LNCaP clone FGC (cell line): ENCODE measurements at places on chromosomes 12 and 14.

DNA sequence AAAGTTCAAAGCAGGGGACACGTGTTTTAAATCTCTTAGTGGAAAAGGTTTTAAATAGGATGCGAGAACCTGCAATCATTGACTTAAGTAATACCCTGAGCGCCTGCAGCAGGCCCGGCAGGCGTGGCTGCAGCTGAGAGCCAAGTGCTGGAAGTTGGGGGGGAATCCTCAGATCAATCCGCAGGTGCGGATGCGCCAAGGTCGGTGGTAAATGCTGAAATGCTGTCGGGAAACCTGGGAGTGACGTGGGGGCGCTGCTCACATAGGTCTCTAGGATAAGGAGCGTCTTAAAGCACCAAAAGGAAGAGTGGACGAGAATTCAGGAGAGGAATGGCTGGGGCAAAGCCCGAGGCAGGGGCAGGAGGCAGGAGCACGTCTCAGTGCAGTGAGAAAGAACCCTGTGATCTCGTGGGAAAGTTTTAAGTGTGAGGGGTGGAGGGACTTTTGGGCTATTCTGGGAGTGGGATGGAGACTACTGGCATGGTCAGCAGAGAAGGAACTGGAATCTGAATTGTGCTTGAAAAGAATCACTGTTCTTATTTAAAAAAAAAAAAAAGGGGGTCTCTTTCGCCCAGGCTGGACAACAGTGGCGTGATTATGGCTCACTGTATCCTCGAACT is 883 bp upstream of the CDCA4 start:
- peak; percentile 45 for DNase-seq

- no peak for DNase-seq
Measured at GRCh38 chr12:14260011-14260993, 105.2 kb upstream of the ATF7IP start.

- DNase-seq, result no peak
Measured at GRCh38 chr12:234891-235415, 21.0 kb upstream of the SLC6A12 start.

GRCh38 chr12:119412811-119413794 is 78.6 kb downstream of the CCDC60 start:
- DNase-seq, result peak; percentile 17

DNA sequence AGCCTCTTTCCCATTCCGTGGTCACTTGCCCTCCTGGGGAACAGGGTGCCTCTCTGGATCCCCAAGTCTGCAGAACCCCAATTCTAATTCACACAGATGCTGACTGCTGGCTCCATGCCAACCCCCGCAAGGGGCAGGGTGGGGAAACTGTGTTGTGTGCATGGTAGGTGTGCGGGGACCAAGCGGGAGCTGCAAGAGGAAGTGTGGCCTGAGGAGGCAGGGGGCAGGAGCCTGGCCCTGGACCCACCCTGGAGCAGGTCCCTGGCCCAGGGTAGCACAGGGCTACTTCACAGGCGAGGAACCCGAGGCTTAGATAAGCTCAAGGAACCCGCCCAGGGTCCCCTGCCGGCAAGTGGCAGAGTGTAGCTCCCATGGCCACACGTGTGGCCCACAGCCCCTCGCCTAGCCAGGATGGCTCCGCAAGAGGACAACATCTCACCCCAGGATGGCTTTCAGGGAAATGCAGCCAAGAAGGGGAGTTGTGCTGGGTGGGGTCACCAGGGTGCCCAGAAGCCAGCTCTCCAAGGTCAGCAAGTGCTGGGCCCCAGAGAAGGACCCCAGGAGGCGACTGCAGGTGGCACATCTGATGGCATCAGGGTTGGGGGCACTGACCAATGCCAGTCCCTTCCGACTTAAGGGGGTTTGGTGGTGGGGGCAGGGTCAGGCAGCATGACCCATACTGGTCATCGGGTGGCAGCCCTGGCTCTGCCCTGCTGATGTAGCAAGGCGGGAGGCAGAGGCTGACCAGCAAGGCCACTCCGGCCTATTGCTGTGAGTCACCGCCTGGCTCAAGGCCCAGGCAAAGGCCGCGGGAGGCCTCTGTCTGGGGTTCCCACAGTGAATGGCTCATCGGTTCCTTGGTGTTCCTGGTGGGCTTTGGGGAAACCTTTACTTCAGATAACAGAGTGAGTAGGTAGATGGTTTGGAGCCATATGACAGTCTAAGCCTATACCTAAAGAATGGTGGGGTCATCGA is 37.3 kb upstream of the EML1 start:
- no peak for DNase-seq

- no peak for DNase-seq
Measured at GRCh38 chr14:57161583-57162234, 107.0 kb downstream of the EXOC5 start.

GRCh38 chr14:67510121-67510520 is 21.6 kb upstream of the TMEM229B start:
- no peak for DNase-seq

- DNase-seq, result peak; percentile 18
Measured at GRCh38 chr14:78848234-78848820, 678.2 kb downstream of the NRXN3 start.

GRCh38 chr12:119949145-119949544 is 39.9 kb upstream of the BICDL1 start:
- DNase-seq, result no peak
